Activated CD4-positive, CD25-positive, alpha-beta regulatory T cell treated with anti-CD3 and anti-CD28 coated beads, Interleukin-2, amount 50 U/mL, for 16 hours (primary cell): ENCODE measurements at places on chromosomes 16 and 17.
A peak's percentile ranks its signal among the peaks of the same experiment; 100 is the strongest.

DNA sequence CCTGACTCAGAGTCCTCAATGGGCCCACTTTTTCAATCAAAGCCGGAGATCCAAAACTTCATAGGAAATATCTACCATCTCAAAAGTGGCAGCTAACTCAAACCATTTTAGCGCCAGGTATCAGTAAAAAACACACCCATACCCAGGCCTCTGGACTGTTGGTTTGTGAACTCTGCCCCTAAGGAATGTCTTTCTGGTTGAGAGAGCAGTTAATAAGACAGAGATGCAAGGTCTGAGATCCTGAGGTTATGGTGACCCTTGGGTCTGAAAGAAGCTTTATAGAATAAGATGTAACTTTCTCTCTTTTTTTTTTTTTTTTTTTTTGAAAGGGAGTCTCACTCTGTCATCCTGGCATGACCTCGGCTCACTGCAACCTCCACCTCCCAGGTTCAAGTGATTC is 350.5 kb downstream of the SOX9 start:
- no peak for DNase-seq

GRCh38 chr17:5422505-5422904 is 2.5 kb downstream of the RPAIN start:
- DNase-seq: no peak

DNA sequence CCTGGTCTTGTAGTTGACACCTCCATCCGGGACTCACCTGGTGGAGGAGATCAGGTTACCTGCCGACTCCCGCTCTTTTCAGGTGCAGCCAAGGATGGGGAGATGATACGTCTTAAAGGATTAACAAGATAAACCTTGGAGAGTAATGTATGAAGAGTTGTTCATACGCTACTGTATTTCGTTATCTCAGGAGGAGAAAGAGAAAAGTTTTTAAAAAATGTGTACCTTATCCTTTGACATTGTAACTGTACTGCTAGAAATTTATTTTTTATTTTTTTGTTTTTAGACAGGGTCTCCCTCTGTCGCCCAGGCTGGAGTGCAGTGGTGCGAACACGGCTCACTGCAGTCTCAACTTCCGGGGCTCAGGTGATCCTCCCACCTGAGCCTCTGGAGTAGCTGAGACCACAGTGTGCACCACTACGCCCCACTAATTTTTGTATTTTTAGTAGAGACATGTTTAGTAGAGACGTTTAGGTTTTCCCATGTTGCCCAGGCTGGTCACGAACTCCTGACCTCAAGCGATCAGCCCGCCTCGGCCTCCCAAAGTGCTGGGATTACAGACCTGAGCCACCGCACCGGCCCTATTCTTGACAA is 764 bp upstream of the SMURF2 start:
- no peak for DNase-seq

GRCh38 chr16:88692861-88693260 is 6.6 kb upstream of the SNAI3 start:
- DNase-seq: no peak

GRCh38 chr16:11726008-11726407 is 16.6 kb downstream of the TXNDC11 start:
- DNase-seq: no peak

GRCh38 chr17:5249615-5250014 is 15.0 kb upstream of the SCIMP start:
- DNase-seq: peak; percentile 49

- DNase-seq: no peak
Measured at GRCh38 chr16:66044556-66044955, 321.9 kb upstream of the CDH5 start.

GRCh38 chr17:57645950-57646665 is 99.0 kb downstream of the CCDC182 start:
- DNase-seq: no peak

- no peak for DNase-seq
Measured at GRCh38 chr17:44012874-44013273, 1.9 kb downstream of the TMEM101 start.

DNA sequence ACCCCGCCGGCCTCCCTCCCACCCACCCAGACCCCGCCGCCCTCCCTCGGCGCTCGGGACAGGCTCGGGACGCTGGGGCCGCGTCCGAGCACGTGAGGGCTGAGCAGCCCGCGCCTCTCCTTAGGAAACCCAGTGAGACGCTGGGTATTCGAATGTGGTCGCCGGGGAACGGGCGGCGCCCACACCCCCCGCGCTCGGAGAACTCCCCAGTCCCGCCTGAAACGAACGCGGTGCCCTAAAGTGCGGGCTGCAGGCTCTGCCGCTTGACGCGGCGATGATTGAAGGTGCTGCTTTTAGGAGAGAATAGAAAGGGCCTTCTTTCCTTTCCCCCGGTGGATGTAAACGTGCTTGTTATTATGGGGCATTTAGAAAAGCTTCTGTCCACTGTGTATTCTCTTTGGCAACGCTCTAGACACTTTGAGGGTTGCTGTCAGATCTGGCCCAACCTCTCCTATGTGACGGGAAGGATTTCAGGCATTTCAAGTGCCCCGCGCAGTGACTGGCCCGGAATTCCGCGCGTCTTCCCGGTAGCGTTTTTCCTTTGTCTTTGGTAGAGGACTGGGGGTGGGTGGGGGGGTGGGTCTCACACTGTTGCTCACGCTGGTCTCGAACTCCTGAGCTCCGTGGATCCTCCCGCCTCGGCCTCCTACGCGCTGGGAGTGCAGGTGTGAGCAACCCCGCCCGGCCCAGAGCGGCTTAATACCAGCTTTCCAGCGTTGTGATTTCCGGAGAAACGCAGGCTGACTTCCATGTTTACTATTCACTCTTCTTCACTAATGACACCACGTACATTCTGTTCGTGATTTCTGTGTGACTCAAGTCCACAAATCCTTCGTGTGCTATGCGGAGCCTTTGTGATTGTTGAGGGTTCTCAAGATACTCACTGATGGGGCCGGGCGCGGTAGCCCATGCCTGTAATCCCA is 21.8 kb upstream of the FOXK2 start:
- DNase-seq: no peak

GRCh38 chr17:7822126-7822525 is 11.9 kb upstream of the KDM6B start:
- DNase-seq: no peak

- DNase-seq: no peak
Measured at GRCh38 chr17:41511116-41511515, 5.7 kb upstream of the KRT13 start.

GRCh38 chr16:11004973-11005610 is 60.7 kb downstream of the CLEC16A start:
- DNase-seq: no peak

- DNase-seq: no peak
Measured at GRCh38 chr17:69523244-69523861, 108.9 kb downstream of the MAP2K6 start.

- no peak for DNase-seq
Measured at GRCh38 chr16:58399718-58400633, 7.7 kb downstream of the GINS3 start.

GRCh38 chr16:79532785-79533184 is 67.8 kb downstream of the MAF start:
- DNase-seq: no peak

GRCh38 chr17:55694286-55694910 is 28.3 kb downstream of the TMEM100 start:
- no peak for DNase-seq

GRCh38 chr17:80926591-80927250 is 64.9 kb upstream of the CHMP6 start:
- DNase-seq: no peak

DNA sequence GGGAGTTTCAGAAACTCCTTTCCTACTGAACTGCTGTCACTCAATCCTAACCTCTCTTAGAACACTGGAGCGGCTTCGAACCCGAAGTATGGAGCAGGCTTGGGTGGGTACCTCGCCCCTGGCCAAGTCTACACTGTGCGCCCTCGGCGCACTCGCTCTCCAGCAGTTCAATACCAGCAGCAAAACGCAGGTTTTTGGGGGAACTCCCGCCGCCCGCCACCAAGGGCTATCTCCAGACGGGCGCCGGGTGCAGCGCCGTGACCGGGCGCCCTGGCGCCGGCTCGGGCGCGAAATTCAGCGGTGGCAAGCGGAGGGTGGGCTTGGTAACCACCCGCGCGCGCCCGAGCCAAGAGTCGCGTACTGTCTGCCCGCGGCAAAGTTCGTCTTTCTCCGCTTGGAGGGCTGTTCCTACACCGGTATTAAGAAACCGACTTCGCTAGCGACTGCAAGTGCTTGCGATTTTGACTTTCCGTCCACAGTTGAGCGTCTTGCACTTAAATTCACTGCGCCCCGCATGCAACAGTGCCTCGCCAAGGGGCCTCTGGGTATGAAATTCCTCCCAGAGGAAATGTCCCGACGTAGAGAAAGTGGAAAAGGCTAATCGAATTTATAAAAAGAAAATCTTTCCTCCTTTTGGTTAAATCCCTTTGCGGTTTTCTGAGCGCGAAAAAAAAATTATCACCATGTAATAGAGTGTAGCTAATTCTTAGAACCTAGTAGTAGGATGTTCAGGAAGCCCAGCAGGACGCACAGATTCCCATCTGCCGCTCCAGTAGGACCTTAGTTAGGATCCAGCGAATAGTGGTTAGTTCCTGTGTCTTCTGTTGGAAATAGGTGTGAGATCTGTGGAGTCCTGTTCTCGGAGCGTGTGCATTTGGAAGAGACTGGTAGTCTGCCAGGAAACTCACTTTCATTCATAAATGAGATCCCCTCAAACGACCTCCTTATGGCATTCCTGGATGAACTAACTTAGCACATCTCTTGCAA is 5.0 kb upstream of the SALL1 start:
- DNase-seq: no peak

DNA sequence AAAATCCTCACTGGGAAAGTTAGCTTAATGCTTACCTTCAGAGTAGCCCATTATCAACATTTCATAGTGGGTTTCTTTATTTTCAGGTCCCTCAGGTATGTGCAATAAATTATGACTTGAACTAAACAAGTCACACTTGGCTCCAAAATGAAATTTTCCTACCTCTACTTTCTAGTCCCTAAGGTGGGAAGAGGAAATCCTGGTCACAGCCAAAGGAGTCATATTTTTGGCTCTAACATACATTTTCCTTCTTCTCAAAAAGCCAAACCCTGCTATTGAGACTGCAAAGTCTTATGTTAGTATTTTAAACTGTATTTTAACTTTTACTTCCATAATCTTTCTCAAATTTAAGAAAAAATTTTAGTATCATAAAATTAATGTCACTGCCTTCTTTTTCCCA is 128.9 kb downstream of the BRIP1 start:
- no peak for DNase-seq

GRCh38 chr17:48546924-48547807 is 2.3 kb upstream of the HOXB2 start:
- no peak for DNase-seq

- DNase-seq: no peak
Measured at GRCh38 chr16:85582229-85582991, 30.7 kb upstream of the GSE1 start.

DNA sequence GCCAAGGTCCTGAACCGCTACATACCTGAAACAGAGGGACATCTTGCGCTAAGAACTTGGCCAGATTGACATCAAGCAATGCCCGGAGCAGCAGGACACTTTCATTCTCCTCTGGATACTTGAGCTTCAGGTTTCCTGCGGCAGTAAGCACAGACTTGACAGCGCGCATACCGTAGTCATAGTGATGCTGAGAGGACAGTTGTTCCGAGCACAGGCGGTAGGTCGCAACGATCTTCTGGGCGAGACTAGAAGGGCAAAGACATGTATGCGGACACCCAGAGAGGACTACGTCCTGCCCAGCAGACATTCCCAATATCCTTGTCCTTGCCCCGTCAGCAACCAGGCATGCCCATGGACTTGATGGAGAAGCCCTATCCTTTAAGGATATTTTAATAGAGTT is 112.9 kb downstream of the DNAH3 start:
- DNase-seq: no peak

DNA sequence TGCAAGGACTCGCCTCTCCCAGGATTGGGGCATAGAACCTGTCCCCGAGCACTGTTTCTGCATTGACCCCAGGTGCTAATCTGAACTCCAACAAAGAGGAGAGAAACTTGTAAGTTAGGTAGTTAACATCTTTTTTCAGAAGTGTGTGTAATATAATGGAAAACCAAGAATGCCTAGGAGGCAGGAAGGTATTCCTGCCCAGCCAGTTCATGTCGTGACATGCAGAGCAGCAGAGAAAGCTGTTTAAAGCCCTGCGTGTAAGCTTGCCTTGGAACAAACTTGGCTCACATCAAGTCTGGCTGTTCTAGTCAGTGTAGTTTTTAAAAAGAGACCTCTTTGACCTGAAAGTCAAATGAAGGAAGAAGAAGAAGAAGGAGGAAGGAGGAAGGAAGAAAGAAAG is 2.1 kb upstream of the GNA13 start:
- no peak for DNase-seq

- DNase-seq: no peak
Measured at GRCh38 chr17:50531428-50532025, 1.0 kb upstream of the EPN3 start.

GRCh38 chr16:55572439-55572838 is 6.0 kb downstream of the CAPNS2 start:
- no peak for DNase-seq

GRCh38 chr17:82963104-82963950 is 116.1 kb upstream of the METRNL start:
- no peak for DNase-seq

DNA sequence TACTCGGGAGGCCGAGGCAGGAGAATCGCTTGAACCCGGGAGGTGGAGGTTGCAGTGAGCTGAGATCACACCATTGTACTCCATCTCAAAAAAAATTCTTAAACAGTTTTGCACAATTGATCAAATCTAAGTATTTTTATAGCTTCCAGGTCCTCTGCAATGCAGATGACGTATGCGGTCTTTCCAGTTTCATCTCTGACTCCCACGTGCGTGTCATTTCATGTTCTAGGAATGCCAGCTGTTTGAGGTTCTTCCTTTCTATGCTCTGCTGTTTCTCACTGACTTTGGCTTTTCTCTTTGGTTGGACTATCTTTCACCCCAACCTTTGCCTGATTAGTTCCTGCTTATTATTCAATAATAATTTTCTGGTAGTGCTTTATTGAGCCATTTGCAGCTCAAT is 16.2 kb downstream of the CHP2 start:
- no peak for DNase-seq

DNA sequence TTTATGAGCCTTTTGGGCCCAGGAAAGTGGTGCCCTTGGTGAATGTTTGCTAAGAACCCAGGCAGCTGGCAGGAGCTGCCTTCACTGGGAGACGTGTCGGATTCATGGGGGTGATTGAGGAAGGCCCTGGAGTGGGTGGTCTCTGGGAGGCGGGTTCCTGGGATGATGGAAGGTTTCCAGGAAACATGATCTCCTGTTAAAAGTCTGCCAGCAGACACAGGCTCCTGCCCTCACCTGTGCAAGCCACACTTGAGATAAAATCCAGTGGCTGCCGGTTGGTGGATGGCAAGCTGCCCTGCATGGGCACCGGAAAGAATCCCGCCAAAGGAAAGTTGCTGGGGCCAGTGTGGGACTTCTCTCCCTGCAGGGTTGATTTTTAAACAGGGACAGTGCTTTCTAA is 189.0 kb upstream of the CIBAR2 start:
- DNase-seq: no peak

GRCh38 chr17:73625006-73625405 is 19.2 kb downstream of the SDK2 start:
- DNase-seq: no peak

GRCh38 chr17:65690626-65691310 is 129.3 kb upstream of the AXIN2 start:
- DNase-seq: no peak

- DNase-seq: no peak
Measured at GRCh38 chr17:945672-946071, 33.9 kb downstream of the NXN start.

GRCh38 chr16:53022374-53022773 is 30.3 kb downstream of the CHD9NB start:
- no peak for DNase-seq

GRCh38 chr17:72677714-72678390 is 414.6 kb downstream of the SLC39A11 start:
- no peak for DNase-seq

- DNase-seq: no peak
Measured at GRCh38 chr17:31843070-31843745, 15.8 kb downstream of the COPRS start.
